Activated CD4-positive, alpha-beta T cell treated with anti-CD3 and anti-CD28 coated beads, Interleukin-2, amount 50 U/mL, for 24 hours (primary cell): ENCODE measurements at places on chromosomes 4 and X.

DNA sequence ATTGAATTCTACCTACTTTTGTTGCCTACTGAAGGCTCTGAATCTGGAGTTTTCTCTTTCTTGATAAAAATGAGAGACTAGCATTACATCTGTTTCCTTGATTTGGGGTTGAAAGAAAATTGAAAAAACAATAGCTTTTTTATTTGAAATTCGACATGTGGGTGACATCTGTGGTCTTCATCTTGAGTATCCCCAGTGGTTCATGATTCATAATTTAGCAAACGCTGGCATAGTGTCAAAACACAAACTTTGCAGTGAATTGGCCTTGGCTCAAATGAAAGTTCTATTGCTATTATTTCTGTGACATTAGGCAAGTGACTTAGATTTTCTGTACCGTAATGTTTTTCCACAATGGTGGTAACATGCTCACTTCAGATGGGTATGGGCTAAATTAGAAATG is 747.6 kb downstream of the PCDH7 start:
- DNase-seq: no peak

GRCh38 chr4:81498046-81498445 is 26.3 kb upstream of the RASGEF1B start:
- no peak for DNase-seq

DNA sequence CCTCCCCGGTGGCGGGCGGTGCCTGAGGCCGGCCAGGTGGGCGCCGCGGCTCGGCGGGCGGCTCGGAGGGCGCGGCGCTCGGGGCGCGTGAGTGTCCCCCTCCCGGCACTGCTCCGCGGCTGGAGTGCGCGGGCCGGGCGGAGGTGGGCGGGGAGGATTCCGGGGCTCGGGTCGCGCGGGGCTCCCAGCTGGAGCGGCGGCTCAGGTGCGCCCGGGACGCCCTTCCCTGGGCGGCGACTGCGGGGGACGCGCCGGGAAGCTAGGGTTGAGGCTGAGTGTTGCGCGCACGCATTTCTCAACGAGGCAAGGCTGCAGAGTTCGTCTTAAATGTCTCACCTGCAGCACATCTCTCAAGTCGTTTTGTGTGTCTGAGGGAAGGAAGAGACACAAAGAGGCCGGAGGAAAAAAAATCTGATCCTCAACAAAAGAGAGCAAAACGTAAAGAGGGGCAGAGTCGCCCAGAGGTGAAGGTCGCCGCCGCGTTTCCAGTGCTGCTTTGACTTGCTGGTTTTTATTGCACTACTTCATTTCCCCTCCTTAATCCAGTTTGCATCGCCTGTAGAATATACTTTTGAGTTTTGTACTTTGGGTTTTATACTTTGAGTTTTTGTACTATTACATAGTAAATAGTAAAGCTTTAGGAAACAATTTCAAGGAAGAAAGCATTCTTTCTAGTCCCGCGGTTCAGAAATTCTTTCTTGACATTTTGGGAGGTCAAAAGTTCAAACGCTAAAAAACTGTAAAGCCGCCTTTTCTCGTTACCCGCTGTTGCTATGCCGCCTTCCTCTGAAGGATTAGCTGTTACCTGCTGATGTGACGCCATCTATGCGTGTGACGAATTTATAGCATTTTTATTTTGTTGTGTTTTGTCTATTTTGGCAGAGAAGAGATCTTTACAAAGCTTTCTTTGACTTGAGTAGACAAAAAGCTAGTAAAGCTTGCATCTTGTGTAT is 106.5 kb upstream of the STOX2 start:
- DNase-seq: no peak

- DNase-seq: no peak
Observed at GRCh38 chr4:102514298-102514964, 13.3 kb downstream of the NFKB1 start.

GRCh38 chrX:68084765-68085164 is 348.5 kb downstream of the OPHN1 start:
- DNase-seq: no peak

DNA sequence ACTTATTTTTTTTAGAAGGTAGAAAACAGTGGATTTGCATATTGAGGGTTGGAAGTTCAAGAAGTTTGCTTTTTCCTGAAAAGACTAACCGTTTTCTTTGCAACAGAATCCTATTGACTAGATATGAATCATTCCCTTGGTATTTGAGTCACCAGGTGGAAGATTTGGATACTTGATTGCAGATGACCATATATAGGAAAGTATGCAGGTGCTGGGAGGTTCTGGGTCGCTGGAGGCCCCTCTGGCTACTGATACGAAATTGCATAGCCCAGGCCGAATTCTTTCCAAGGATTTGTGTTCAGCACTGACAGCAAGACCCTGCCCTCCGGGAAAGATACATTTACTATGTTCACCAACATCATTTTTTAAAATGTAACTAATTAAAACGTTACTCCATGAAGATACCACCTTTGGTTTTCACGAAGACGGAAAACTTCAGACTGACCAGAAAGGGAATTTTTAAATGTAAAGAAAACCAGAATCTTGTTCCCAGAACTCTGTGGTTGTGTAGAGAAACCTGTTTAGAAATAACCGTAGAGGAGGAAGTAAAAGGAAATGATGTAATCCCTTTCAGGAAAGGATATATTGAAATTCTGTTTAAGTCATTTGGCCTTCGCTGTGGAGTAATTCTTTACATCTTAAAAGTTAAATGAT is 946 bp downstream of the ANXA3 start:
- no peak for DNase-seq

DNA sequence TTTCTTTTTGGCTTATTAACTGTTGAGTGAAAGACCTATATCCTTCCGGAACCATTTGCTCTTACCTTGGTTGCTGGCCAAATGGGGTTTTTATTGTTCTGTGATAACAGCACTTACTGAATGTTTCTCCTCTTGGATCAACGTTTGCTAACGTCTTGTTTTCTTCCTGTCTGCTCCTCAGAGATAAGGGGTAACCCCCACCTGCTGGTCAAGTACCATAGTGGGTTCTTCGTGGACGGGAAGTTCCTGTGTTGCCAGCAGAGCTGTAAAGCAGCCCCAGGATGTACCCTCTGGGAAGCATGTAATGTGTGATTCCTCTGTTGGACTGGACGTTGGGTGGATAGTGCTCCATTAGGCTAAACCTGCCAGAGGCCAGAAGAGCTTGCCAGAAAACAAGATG is 15.3 kb downstream of the BMX start:
- DNase-seq: no peak

- DNase-seq: no peak
Observed at GRCh38 chrX:1390621-1391369, 1.1 kb downstream of the SLC25A6 start.

DNA sequence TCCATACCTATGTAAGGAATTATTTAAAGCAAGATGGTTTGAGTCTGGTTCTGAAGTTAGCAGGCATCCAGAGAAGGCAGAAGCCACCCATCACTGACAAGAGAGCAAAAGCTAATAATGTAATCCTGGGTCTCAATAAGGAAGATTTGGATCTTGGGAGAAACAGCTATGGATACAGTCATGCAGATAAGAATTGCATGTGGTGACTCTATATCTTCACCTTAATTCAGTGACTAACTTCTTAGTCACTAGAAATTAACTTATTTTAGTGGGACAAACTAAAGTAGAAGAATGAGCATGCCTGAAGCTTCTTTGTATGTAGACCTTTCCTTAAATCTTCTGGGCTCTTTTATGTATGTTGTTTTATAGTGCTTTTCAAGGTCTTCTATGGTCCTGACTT is 66.6 kb downstream of the ATP10D start:
- DNase-seq: no peak

GRCh38 chr4:41542526-41543275 is 4.7 kb downstream of the LIMCH1 start:
- no peak for DNase-seq

GRCh38 chrX:6885396-6885795 is 262.1 kb upstream of the STS start:
- DNase-seq: no peak

GRCh38 chr4:67735325-67735724 is 18.9 kb downstream of the GNRHR start:
- no peak for DNase-seq

DNA sequence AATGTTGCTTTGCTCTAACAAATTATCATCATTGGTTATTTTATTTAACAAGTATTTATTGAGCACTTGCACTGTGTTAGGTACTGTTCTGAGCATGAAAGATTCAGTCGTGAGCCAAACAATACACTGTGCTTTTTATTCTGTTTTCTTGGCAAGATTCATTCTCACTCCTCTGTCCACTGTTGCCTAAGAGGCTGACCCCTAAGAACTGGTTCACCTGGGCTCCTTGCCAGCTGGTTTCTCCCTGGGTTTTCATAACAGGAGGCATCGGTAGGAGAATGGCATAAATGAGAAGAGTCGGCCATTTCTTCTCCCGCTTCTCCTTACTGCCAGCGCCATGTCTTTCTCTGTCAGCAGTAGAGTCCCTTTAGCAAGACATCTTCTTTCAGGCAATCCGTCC is 243.7 kb upstream of the DIAPH2 start:
- DNase-seq: no peak

GRCh38 chr4:92339676-92340075 is 35.9 kb downstream of the GRID2 start:
- DNase-seq: no peak

- DNase-seq: peak; percentile 53
Observed at GRCh38 chrX:40096395-40097091, 1.2 kb downstream of the BCOR start.

DNA sequence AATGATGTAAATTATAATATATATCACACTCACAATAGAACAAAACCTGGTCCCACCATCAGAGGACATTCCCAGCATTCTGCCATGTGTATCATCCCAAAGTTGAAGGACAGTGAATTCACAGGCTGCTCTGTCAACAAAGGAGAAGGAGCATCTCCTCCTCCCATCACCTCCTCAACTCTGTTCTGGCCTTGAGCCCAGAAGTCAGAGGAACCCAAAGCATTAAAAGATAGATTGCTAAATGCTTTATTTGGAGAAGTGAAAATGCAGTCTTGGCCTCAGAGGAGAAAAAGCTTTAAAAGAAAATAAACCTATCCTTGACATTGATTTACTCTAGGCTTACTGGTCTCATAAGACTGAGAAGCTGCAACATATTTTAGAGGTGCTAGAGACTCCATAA is 268.8 kb upstream of the RASGEF1B start:
- no peak for DNase-seq

DNA sequence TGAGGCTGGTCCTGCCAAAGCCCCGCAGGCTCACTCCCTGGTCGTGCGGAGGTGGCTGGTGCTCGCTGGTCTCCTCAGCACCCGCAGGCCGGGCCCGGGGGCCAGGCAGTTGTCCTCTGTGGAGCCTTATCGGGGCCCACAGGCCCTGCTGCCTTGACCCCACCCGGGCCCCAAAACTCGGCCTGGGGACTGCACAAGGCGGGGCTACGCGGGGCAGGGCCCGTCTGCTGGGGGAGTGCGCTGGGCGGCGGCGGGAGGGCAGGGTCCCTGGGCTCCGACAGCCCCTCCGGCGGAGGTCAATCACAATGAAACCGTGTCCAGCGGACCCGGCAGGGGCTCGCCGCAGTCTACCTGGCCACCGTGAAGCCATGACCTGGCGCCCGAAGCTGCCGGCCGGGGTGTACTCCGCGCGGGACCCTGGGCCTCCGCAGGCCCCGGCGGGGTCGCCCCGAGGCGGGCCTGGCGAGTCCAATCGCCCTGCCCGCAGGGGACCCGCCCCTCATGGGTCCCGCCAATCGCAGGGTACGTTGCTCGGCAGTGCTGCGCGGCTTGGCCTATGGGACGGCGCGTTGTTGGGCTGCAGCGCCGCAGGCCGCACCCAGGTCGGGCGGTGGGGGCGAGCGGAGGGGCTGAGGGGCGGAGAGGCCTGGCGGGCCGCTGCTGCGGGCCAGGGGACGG is at the start of gene ADD1:
TSS of gene ADD1 (plus strand) at position 582 of the 678 bp plus-strand sequence. CDS start 32,072 bp downstream, outside the sequence.
- peak; percentile 89 for DNase-seq

- no peak for DNase-seq
Observed at GRCh38 chrX:115606861-115607260, 45.9 kb downstream of the PLS3 start.

DNA sequence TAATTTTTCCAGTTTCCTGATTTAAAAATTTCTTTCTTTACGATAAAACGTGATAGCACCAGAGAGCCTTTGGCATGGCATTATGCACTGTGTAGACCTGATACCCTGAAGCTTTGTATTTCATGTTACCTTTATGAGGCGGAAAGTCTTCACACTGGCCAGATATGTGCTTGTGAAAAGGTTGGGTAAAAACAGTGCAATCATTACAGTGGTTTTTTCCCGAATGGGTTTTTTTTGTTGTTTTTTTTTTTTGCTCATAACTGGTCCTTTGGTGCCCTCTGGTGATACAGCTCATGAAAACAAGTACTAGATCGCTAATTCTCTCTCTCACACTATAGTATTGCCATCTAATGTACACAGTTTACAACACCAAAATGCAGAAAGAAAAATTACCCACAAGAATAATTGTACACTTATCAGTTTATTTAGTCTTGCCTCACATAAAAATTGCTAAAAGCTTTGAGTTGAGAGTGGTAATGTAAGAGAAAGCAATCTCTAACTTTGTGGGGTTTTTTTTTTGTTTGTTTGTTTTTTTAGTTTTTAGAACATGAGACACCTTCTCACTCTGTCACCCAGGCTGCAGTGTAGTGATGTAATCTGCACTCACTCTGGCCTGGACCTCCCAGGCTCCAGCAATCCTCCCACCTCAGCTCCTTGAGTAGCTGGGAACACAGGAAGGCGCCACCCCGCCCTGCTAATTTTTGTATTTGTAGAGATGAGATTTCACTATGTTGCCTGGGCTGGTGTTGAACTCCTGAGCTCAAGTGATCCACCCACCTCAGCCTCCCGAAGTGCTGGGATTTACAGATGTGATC is 21.3 kb downstream of the SPCS3 start:
- DNase-seq: no peak

- DNase-seq: no peak
Observed at GRCh38 chr4:84378356-84378755, 120.7 kb downstream of the NKX6-1 start.

DNA sequence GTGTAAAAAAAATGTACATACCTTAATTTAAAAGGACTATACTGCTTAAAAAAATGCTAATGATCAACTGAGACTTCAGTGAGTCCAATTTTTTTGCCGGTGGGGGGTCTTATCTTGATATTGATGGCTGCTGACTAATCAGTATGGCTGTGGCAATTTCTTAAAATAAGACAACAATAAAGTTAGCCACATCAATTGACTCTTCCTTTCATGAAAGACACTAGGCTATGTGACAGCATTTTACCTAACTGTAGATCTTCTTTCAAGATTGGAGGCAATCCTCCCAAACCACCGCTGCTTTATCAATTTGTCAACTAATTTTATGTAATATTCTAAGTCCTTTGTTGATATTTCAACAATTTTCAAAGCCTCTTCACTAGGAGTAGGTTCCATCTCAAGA is 116.1 kb downstream of the FBXW7 start:
- DNase-seq: no peak

GRCh38 chr4:141307241-141307689 is 86.6 kb downstream of the ZNF330 start:
- DNase-seq: peak; percentile 17

- DNase-seq: no peak
Observed at GRCh38 chr4:105291925-105292324, 145.2 kb downstream of the TET2 start.

- DNase-seq: no peak
Observed at GRCh38 chrX:109813236-109813635, 80.2 kb upstream of the ACSL4 start.

DNA sequence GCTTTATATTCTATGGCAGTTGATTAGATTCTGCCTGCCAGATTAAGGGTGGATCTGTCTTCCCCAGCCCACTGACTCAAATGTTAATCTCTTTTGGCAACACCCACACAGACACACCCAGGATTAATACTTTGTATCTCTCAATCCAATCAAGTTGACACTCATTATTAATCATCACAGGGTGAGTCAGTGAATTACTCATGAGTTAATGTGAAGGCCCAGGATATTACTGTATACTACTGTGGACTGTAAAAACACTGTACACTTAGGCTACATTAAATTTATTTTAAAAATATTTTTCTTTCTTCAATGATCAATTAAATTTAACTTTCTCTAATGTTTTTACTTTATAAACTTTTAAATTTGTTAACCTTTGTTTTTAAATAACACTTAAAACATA is 87.7 kb downstream of the NAP1L3 start:
- DNase-seq: no peak
